ENCODE measurements at places on chromosomes 3 and 15. TPM values are rescaled to one million over a fixed set of nuclear protein-coding genes. Genes with fewer than 3 reads are reported as not detected.

Gene MYL3
- not detected for total RNA-seq

Gene CYP19A1
- 0.19 TPM for total RNA-seq

Gene CXCR6
- not detected for total RNA-seq

Gene SLC38A3
- not detected for total RNA-seq

Gene SNTN
- not detected for total RNA-seq

Gene GUCA1C
- total RNA-seq: not detected

Gene FANCD2OS
- total RNA-seq: not detected

Gene FAM107A
- not detected for total RNA-seq

Gene ENTPD3
- 0.28 TPM for total RNA-seq

Gene REC114
- not detected for total RNA-seq

Gene ZMYND10
- 0.58 TPM for total RNA-seq

Gene CORO2B
- total RNA-seq: 12.3 TPM

Gene ADAMTSL3
- 0.38 TPM for total RNA-seq

Gene P2RY12
- not detected for total RNA-seq

Gene P2RY14
- under 0.01 TPM for total RNA-seq

Gene CCK
- total RNA-seq: 5.1 TPM

Gene ZKSCAN7
- 5.2 TPM for total RNA-seq

Gene AGBL1
- total RNA-seq: not detected

Gene TMCO5A
- total RNA-seq: not detected

Gene SEMA5B
- total RNA-seq: under 0.01 TPM

Gene PRKCI
- 50.4 TPM for total RNA-seq

Gene ACAP2
- total RNA-seq: 51.2 TPM

Gene FILIP1L
- total RNA-seq: 11.7 TPM

Gene ATP10A
- 13.0 TPM for total RNA-seq

Gene SKIC8
- total RNA-seq: 62.6 TPM

Gene ACTR8
- 29.7 TPM for total RNA-seq

Gene LSMEM2
- not detected for total RNA-seq

Gene GOLGA6L7
- total RNA-seq: not detected

Gene GOLGA6D
- not detected for total RNA-seq

Gene GHSR
- total RNA-seq: not detected

Gene ADAMTS7
- 12.8 TPM for total RNA-seq
